Activated CD4-positive, alpha-beta T cell treated with anti-CD3 and anti-CD28 coated beads for 36 hours (primary cell): ENCODE measurements at places on chromosomes 5 and 9.

GRCh38 chr9:9004810-9005209 lies 1205.2 kb upstream of the DMAC1 start:
- DNase-seq, result no peak

DNA sequence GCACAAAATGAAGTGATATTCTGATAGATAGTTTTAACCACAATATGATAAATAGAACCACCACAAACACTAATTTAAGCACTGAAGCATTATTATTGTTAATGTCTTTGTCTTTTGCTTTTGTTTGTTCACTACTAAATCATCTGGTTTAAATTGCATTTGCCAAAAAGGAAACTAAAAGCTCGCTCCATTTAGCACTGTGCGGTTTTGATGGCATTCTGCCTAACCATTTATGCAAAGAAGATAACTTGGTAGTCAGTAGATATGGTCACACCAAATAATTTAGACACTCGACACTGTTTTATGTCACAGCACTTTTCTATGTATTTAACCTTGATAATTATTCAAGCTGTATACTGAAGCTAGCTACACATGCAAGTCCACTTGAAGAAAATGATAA lies 849.8 kb upstream of the CDH6 start:
- no peak for DNase-seq

DNA sequence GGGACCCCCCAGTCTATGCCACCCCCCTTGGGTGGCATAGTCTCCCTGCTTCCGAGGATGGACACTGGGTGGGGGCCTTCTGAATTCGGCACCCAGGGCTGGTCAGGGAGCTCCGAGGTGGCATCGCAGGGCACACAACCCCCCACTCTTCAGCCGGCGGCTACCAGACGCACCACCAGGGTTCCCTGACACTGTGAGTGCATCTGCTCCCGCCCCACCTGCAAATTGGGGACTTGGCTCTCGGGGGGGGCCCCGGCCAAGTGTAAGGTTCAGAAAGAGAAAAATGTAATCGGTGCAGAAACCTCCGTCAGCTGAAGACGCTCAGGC lies 12.7 kb upstream of the QSOX2 start:
- no peak for DNase-seq

- peak; percentile 87 for DNase-seq
Observed at GRCh38 chr5:151150471-151151262, 6.9 kb downstream of the ANXA6 start.

DNA sequence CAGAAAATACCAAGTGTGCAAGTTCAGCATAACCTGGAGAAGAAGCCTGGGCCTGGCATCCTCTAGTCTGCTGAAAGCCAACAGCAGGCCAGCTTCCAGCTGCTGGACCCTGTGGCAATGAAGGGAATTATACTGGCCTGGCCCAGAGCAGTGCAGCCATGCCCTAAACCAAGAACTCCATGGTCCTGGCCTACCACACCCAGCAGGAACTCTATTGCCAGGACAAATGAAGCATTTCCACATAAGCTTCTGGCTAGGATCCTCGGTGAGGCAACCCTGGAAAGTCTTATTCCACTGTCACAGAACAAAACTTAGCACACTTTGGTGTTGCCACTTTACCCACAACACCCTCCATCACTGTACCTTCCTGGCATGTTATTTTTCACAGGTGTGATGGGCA lies 35.5 kb downstream of the CDK5RAP2 start:
- DNase-seq, result no peak

GRCh38 chr5:19044931-19045695 lies 942.9 kb downstream of the CDH18 start:
- no peak for DNase-seq

DNA sequence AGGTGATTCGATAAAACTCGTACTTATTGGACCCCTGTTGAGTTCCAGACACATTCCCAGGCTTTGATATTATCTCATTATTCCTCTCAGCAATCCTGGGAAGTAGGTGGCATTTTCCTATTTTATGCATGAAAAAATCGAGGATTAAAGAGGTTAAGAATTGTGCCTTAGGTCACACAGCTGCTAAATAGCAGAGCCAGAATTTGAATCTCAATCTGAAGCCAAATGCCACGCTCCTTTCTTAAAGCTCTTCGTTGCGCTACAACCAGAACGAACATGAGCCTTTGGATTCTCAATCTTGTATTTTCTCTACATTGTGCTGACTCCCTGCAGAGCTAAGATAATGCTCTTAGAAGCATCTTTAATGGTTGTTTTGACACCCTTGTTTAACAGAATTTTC lies 527.8 kb upstream of the TLE4 start:
- DNase-seq, result no peak

- DNase-seq, result peak; percentile 45
Observed at GRCh38 chr5:55421074-55421529, 113.3 kb downstream of the MTREX start.

DNA sequence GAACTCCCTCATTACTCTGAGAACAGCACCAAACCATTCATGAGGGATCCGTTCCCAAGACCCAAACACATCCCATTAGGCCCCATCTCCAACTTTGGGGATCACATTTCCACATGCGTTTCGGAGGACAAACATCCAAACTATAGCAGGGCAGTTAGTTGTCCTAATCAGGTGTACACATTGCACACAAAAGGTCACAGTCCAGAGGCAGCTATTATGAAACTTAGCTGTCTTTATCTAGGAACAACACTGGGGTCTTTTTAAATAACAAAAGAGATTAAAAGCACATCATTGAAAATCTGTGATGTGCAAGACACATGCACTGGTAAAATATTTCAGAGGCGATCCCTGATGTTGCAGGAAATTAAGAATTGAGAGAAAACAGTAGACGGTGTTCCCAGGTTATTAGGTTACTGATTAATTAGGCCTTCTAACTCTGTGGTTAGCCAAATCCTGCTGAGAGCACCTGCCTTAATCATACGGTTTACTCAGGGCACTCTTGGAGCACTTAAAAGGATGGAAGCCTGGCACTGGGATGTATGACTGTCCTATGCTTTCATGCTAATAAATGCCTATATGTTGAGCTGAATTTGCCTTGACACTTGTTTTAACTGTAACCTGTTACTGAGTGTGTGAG lies 1574.5 kb upstream of the WWC1 start:
- DNase-seq, result no peak

GRCh38 chr5:146528236-146528635 lies 12.2 kb upstream of the GPR151 start:
- no peak for DNase-seq
